ENCODE measurements at places on chromosomes 2 and 18.

- DNase-seq: no peak
Observed at GRCh38 chr2:207658156-207658555, 33.0 kb upstream of the METTL21A start.

- no peak for DNase-seq
Observed at GRCh38 chr2:31967790-31968189, 43.0 kb downstream of the MEMO1 start.

DNA sequence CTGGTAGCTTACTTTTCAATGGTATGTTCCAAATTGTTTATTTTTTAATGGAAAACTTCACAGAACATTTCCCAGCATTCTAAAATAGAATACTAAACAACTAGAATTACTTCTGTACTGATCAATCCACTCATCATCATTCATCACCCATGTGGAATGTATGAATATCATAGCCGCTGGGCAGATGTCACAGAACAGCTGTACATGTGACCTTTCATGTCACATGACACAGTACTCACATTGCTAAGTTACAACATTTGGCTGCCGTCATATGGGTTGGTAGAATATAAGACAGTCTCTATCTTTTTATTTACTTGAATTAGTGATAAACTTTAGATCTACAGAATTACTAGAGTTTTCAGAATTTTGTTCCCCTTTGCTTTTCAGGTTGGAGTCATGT lies 387.6 kb downstream of the ZEB2 start:
- no peak for DNase-seq

DNA sequence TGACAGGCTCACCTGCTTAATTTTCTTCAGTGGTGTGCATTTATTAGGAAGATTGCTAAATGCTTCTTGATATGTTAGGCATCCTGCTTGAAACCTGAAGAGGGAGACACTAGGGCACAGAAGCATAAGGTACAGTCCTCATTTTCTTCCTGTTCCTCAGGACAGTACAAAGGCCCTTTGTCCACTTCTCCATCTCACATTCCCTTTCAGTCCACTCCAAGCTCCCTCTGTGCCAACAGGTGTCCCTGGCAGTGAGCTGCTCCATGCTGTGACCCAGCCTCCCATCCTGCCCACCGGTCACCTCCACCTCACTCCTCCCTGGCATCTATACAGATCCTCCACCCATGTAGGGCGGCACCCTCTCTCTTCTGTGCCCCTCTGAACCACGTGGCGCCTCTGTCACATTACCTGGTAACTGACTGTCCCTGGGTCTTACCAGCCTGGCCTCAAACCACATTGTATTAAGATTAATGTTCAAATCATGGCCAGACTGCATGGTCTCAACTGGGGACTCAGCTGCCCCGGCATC lies 162.8 kb downstream of the VAPA start:
- DNase-seq: no peak

GRCh38 chr2:215698566-215698965 lies 262.7 kb upstream of the FN1 start:
- DNase-seq: no peak

DNA sequence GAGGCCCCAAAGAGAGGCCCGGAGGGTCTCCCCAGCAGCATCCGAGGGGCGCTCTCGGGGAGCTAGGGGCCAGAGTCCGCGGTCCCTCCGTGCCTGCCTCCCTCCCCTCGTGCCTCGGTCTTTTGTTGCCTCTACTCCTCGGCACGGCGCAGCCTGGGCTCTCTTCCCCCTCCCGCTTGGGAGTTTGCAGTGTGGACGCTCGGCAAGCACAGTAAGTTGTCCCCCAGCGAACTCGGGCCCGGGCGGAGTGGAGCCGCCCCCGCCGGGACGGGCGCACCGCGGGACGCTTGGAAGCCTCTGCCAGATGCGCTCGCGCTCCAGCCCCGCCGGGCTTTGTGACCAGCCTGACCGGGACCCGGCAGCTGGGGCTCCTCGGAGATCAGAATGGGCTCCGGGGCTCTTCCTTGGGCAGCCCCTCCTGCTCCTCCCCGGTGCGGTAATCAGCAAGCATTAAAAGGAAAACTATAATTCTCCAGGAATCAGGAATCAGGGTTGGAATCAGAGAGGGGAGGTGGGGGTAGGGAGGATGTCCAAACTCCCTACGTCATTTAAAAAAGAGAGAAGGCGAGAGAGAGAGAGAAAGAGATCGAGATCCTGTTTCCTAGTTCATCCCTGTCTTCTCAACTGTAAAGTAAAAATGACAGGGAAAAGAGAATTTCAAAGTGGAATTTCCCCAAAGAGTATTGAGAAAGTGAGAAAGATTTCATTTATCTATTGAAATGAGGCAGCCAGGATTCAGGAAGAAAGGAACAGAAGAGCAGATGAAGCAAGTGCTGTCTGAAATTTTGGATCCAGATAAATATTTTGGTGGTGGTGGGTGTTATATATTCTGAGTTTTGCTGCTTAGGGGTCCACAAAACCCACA lies 786 bp upstream of the TMEM200C start:
- DNase-seq: no peak

All from NCI-H2227 treated with DMSO at 0.1 percent for 48 hours (cell line).